ENCODE measurements at places on chromosomes 2 and 18.
A peak's percentile ranks its signal among the peaks of the same experiment; 100 is the strongest.

DNA sequence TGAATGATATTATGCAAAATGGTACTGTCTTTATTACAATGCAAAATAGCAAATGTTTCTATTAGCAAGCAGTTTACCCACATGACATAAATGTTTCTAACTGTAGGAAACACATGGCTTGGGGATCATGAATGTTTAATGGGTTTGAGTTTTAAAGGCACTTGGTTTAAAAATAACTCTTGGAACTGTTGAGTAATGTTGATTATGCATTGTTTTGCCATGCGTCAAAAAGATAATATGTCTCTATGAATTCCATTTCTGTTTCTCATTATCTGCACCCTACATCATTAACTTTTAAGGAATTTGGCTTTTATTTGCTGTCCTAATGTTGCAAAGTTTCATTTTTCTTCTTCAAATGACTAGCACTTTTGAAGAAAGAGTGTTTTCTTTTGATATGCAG lies 1355.5 kb downstream of the SUCLG1 start:
- DNase-seq = no peak

DNA sequence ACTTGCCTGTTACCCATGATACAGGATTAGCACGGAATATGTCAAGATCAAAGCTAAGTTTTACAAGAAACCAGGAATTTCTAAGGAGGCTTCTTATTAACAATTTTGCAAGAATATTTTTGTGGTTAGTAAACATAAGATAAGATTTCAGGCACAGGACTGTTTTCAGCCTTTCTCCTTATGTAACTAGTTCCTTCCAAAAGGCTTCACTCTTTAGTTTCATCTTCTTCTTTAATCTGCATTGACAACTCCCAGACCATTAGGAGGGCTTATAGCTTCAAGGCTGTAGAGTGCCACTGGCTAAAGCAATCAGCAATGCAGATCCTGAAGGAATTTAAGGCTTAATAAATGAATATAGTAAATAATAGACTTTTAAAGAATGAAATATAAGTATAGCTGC lies 29.3 kb downstream of the SLC14A1 start:
- DNase-seq = no peak

GRCh38 chr2:46142546-46143428 lies 154.4 kb upstream of the EPAS1 start:
- no peak for DNase-seq

GRCh38 chr2:171878481-171878993 lies 15.5 kb downstream of the SLC25A12 start:
- DNase-seq = no peak

DNA sequence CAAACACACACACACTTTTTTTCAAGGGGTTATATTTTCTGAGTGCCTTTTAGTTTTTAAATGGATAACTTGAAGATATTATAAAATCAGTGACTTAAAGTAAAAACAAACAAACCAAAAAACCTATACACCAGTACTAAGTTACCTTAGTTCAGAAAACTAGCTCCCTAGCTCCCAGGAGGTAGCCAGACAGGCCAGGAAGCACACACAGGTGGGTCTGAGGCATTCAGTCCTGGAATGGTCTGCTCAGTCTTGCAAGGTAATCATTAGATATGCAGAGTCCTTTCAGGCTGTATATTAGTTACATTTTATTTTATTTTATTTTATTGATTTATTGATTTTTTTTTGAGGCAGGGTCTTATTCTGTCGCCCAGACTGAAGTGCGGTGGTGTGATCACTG lies 10.7 kb upstream of the DYNC2LI1 start:
- no peak for DNase-seq

DNA sequence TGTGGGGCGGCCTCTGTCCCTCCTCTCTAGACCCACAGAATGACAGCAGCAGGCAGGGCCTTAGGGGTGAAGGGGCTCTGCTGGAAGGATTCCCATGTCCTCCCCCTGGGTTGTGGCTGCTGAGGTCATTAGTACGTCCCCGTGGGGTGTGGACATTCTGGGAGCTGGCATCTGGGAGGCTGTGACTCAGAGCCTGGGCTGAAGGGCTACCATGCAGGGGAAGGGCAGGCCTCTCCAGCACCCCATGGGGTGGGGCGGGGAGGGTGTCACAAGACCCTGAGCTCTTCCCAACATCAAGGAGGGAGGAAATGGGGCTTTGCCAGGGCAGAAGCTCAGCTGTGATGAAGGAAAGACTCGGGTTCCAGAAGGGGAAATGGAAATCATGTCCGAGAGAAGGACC lies 105.8 kb upstream of the SMAD2 start:
- no peak for DNase-seq

DNA sequence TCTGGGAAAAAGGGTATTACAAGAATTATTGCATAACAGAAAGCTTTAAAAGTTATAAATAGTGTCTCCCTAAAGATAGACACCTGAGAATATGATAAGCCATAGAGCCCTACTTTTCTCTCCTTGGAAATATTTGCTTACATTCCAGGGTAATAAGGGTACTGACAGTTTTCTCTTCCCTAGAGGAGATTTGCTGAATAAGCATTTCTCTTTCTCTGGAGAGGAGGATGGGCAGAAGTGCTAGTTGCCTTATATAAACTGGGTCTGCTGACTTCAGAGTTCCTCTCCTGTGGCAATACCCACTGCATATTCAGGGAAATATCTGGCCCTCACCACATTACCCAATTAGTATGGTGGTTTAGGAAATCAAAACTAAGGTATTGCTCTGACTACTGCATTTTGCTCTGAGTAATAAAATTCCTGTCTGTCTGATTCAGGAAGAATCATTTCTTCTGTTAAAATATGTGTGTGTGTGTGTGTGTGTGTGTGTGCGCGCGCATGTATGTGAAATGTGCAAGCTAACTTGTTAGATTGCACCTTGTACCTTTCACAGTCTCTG lies 1391.3 kb downstream of the DSC3 start:
- no peak for DNase-seq

DNA sequence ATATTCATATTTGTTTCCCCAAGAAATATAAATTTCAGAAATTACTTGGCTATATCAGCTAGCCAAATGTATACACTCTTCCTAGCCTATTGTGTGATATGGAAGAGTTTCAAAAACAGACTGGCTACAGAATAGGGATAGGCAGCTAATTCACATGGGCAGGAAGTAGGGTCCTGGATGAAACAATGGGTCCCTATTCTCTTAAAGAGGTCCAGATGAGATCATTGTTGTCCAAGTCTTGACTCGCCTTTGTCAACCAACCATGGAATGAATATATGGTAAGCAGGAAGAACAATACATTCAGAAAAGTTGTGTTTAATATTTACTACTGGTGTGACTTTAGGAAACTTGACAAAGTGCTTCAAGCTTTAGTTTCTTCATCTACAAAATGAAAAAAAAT lies 319.9 kb downstream of the NBAS start:
- DNase-seq = no peak

- DNase-seq = no peak
Observed at GRCh38 chr2:176125772-176126054, 3.2 kb downstream of the HOXD9 start.

- no peak for DNase-seq
Observed at GRCh38 chr2:96484091-96484490, 21.1 kb downstream of the NEURL3 start.

GRCh38 chr2:177604271-177605065 lies 211.9 kb downstream of the AGPS start:
- DNase-seq = no peak

DNA sequence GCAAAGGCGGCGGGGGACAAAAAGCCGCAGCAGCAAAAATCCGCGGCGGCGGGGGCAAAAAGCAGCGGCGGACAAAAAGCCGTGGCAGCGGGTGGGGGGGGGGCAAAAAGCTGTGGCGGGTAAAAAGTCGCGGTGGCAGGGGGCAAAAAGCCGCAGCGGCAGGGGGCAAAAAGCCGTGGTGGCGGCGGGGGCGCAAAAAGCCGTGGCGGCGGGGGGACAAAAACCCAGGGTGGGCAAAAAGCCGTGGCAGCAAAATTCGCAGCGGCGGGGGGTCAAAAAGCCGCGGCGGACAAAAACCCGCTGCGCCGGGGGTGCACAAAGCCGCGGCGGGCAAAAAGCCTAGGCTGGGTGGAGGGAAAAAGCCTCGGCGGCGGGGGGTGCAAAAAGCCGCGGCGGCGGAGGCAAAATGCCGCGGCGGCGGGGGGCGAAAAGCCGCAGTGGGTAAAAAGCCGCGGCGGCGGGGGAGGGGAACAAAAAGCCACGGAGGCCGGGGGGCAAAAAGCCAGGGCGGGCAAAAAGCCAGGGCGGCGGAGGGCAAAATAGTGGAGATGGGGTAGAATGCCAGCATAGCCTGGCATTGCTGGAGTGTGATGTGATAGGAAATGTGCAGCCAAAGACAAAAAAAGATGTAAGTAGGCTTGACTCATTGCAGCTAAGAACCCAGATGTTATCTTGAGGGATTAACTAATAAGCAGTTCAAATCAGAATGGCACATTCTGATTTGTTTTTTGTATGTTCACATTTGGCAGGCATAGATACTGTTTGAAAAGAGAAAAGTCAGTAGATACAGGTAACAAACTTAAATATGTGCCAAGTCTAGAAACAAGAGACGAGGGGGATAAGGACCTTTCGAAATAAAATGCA lies 1076.3 kb downstream of the RPIA start:
- DNase-seq = no peak

GRCh38 chr2:119496682-119497081 lies 27.6 kb downstream of the SCTR start:
- DNase-seq = no peak

DNA sequence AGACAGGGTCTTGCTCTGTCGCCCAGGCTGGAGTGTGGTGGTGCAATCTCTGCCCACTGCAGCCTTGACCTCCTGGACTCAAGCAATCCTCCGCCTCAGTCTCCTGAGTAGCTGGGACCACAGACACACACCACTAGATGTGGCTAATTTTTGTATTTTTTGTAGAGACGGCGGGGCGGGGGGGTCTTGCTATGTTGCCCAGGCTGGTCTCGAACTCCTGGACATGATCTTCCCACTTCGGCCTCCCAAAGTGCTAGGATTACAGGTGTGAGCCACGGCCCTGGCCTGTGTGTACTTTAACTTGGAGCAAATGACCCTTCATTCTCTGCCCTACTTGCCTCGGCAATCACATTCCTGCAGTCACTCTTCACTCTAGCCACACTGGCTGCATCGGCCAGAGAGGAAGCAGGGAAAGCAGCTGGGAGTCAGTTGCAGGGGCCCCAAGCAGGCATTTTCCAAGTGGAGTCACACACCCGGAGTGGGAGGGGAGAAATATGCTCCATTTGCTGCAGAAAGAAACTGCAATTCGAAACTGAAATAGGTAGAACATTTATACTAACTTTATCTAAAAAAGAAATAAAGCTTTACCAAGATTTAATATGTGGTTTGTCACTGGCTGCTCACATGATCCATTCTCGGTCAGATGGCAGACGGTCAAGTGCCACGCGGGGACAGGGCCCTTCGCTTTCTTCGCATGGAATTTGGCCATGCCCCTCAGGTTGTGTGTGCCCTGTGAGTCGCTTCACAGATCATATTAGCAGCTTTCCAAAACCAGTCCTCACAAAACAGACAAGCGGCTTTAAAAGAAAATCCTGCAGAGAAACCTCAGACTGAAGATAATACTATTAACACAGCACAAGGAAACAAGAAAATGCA lies 37.1 kb downstream of the FAM161A start:
- DNase-seq = no peak

GRCh38 chr18:63317982-63318888 lies 1.3 kb downstream of the BCL2 start:
- peak; percentile 69 for DNase-seq

DNA sequence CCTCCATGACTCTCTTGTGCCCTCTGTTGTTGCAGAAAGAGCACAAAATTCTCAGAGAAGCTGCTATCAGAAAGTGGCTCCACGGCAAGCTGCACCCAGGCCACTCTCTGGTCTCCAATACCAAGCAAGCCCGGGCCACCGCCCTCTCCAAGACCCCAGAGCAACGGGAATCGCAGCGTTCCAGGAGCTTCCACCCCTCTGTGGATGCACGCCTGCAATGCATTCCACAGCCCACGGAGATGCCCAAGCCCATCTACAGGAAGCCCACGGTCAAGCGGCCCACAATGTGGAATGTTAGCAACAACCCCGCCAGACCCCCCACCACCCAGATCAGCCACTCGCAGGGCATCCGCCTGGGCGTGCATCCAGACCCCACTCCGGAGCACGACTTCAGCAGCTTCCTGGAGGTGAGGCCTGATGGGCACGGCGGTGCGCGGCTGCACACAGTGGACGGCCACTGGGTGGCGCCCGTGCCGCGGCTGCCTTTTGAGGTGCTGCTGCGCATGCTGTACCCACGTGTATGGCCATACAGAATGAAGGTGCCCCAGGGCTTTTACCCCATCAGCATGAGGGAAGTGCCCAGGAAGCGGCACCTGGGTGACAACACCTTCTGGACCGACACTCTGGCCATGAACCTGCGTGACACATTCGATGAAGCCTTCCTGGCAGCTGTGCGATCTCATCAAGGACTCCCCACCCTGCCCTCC lies 6.3 kb downstream of the ANKRD53 start:
- DNase-seq = peak; percentile 28

- no peak for DNase-seq
Observed at GRCh38 chr2:26580151-26580550, 61.0 kb downstream of the CIB4 start.

GRCh38 chr2:145273840-145274239 lies 753.9 kb upstream of the ZEB2 start:
- DNase-seq = no peak

GRCh38 chr2:24722141-24722790 lies 70.9 kb downstream of the PTRHD1 start:
- DNase-seq = no peak

GRCh38 chr2:227010433-227010832 lies 153.6 kb downstream of the COL4A4 start:
- no peak for DNase-seq

- no peak for DNase-seq
Observed at GRCh38 chr2:45404807-45405297, 206.2 kb downstream of the SRBD1 start.

GRCh38 chr2:1041012-1041805 lies 90.6 kb downstream of the SNTG2 start:
- DNase-seq = no peak

DNA sequence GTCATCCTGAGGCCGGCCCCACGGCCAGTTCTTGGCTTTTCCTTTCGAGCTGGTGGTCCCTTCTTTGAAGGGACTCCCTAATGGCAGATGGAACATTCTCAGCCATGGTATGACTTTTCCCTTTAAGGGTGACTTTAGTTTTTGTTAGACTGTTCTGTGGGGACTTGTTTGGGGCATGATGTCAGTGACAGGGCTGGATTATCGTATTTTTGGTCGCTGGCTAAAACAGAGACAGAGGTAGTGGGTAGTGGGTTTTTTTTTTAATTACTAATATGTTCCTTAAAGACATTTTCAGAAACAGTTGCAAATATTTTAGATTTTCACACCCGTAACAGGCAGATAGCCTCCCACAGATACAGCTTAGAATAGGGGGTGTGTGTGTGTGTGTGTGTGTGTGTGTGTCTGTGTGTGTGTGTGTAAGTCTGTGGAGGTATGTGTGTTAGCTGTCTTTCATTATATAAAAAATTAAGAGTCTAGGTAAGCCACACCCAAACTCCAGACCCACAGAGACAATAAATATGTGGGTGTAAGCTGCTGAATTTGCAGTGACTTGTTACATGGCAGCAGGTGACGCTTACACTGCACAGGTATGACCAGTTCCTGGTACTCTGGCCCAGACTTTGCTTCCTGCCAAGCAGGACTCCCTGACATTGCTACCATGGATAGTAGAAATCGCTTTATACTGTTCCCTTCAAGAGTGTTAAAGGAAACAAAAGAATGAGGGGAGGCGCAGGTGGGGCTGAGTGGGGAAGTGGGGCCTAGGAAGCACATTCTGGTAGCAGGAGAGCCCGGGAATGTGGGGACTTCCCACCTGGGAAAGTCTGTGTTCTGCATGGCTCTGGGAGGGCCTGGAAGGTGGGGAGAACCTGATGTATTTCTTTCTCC lies 20.9 kb downstream of the NCK2 start:
- no peak for DNase-seq
